AG20443 (cell line): ENCODE measurements at places on chromosomes 6 and 20.

DNA sequence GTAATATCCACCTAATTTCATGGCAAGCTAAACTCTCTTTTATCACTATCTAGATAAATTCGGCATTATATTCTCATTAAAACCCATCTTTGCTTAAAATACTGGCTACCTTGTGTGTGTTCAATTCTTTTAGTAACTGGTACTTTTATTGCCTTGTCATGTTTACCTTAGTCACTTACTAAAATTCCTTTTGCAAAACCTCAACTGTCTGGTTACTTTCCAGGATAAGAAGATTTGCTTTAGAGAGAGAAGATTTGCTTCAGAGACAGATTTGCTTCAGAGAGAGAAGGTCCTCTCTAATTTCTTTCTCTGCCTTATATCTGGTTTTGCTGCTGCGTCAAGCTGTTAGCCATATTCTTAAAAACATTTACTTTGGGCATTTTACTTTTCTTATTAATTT is 151.5 kb upstream of the MLIP start:
- DNase-seq: no peak

- DNase-seq: no peak
Measured at GRCh38 chr6:138510093-138510492, 10.8 kb upstream of the NHSL1 start.

DNA sequence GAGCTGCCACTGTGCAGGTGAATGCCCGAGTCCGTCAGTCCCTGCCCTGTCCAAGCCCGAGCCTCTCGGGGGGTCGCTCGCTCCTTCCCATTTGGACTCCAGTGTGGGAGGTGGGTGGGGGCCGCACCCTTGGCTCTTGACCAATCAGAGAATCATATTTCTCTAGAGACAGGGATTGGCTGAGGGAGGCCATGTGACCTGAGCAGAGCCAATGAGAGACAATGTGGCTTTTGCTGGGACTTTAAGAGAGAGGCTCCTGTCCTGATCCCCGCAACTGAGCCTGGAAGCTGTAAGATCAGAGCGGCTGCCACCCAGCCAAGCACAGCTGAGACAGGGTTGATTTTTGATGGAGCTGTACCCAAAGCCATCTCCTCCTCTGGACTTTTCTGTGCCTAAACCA is 199.3 kb downstream of the TFAP2C start:
- DNase-seq: peak; percentile 30

GRCh38 chr6:34350137-34350933 is 42.1 kb downstream of the NUDT3 start:
- no peak for DNase-seq

GRCh38 chr6:35624341-35625070 is 64.2 kb downstream of the FKBP5 start:
- peak; percentile 18 for DNase-seq

GRCh38 chr6:144197919-144198318 is 47.6 kb downstream of the STX11 start:
- no peak for DNase-seq

DNA sequence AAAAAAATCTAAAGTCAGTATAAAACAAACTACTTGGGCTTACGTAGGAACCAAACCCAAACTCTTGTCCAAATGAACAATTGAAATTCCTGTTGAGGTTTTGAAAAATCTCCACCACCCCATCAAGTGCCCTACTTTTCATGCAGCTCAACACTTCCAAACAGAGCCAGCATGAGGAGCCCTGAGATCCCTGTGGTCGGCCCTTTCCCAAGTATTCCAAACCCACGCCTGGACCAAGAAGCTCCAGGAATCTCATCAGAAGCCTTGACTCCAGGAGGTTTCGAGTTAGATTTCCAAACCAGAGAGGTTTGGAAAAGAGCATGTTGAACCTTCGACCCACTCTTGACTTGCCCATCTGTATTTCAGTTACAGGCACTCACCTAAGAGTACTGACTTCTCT is 179.3 kb downstream of the MTFR2 start:
- no peak for DNase-seq

- DNase-seq: no peak
Measured at GRCh38 chr6:85620308-85620707, 22.4 kb downstream of the SYNCRIP start.

- peak; percentile 46 for DNase-seq
Measured at GRCh38 chr6:109428889-109429477, 11.4 kb downstream of the PPIL6 start.

DNA sequence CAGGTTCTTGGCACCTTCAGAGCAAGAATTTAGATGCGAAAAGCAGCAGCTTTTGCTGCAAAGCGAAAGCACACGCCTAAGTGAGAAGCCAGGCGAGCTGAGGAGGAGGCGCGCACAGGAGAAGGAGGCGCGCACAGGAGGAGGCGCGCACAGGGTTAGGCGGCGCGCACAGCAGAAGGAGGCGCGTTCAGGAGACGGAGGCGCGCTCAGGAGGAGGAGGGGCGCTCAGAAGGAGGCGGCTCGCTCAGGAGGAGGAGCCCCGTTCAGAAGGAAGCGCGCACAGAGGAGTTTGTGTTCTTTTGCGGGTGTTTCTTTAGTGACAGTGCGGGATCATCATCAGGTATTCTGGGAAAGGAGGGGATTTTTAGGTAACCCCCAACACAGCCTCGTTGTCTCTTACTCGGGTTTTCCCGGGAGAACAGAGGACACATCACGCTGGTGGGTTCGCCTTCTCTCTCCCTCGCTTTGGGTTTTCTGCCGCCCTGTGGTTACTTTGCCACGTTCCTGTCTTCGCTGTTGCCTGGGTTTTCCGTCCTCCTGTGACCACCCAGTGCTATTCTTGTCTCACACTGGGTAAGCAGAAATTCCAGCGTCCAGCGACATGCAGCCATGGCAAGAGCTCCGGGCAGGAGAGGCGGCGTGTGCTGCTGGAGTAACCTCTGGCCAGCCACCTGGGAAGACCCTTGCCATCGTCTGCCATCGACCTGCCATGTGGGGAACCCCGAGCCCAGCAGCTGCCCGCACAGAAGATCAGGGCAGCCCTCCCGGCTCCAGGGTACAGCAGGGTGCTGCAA is 47.0 kb downstream of the WDR27 start:
- DNase-seq: peak; percentile 96
